Activated CD4-positive, alpha-beta T cell treated with anti-CD3 and anti-CD28 coated beads, Interleukin-2, amount 10 ng/mL, durations not matched to agents 7 days and 5 days (primary cell): ENCODE measurements at places on chromosomes 13 and 19.

- no peak for DNase-seq
Observed at GRCh38 chr13:110734561-110734960, 21.1 kb downstream of the ING1 start.

GRCh38 chr19:16588824-16589577 is 16.8 kb upstream of the SLC35E1 start:
- DNase-seq, result no peak

GRCh38 chr13:106176117-106176516 is 359.3 kb downstream of the EFNB2 start:
- DNase-seq, result no peak

DNA sequence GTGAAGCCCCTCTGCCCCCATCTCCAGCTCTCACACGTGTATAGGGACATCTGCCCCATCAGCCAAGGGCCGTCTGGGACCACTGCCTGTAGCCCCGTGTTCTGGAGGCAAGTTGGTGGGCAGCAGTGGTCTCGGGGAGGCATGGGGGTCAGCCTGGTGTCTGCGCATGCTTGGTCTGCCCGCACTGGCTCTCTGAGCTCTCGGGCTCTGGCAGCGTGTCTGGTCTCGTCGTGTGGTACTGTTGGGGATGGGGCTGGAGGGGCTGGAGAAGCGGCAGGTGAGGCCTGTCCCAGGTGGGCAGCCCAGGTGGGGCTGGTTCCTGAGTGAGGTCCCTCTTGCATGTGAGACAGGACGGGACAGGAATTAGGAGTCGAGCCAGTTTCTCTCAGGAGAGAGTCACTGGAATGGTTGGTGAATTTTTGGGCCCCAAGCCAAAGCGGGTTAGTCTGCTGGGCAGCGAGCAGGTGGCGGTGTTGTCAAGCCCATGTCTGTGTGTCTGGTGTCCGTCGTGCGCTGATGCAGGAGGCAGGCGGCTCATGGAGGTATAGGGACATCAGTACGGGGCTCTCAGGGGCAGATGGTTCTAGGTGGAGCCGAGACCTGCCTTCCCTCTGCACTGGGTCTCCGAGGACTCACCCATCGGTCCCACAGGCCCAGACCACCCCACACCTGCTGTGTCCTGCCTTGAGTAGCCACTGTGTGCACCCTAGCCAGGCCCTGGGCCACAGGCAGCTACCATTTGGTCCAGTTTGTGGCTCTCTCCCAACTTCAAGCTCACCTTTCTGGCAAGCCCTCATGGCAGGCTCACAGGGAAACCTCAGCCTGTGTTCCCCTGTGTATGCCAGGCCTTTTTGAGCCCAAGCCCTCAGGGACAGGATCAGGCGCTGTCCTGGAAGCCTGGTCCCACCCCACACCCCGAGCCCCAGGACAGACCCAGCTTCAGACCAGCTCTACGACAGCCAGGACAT is 18.2 kb downstream of the COMP start:
- DNase-seq, result no peak

- DNase-seq, result no peak
Observed at GRCh38 chr19:4144666-4145249, 8.7 kb upstream of the CREB3L3 start.
